G401 (cell line): ENCODE measurements at places on chromosomes 1 and 21. TPM values are rescaled to one million over a fixed set of nuclear protein-coding genes. Genes with fewer than 3 reads are reported as not detected.

DNA sequence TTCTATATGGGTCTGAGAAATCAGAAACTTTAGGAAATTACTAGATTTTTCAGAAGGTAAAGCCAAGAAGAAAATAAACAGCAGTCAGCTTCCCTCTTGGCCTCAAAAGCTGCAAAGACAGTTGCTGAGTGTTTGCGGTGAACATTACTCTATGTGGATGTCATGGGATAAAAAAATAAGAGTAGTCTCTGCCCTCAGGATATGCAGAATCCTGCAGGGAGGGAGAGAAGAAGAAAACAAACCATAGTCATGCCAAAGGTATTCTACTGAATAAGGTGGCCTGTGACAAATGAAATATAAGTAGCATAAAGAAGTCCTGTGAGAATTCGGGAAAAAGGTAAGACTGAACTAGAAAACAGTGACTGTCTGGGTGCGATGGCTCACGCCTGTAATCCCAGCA lies 19.0 kb downstream of the YARS1 start:
- no peak for DNase-seq

DNA sequence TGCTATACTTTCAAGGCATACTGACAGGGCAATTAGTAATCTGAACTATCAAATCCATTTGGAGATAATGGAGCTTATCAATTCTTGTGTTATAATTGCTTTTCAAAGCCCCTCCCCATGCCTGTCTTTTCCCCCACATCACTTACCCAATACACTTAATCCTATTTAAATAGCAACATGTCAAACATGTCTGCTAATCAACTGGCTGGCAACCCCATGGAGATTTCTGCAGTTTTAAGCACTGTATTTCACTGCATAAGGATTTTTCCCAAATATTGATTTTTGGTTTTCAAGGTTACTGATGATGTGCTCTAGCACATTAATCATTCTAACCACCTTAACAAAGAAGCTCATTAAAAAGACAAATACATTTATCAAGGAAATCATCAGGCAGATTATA lies 800.3 kb downstream of the PLA2G4A start:
- DNase-seq: no peak

- no peak for DNase-seq
Observed at GRCh38 chr1:2564815-2565374, 8.7 kb downstream of the TNFRSF14 start.

DNA sequence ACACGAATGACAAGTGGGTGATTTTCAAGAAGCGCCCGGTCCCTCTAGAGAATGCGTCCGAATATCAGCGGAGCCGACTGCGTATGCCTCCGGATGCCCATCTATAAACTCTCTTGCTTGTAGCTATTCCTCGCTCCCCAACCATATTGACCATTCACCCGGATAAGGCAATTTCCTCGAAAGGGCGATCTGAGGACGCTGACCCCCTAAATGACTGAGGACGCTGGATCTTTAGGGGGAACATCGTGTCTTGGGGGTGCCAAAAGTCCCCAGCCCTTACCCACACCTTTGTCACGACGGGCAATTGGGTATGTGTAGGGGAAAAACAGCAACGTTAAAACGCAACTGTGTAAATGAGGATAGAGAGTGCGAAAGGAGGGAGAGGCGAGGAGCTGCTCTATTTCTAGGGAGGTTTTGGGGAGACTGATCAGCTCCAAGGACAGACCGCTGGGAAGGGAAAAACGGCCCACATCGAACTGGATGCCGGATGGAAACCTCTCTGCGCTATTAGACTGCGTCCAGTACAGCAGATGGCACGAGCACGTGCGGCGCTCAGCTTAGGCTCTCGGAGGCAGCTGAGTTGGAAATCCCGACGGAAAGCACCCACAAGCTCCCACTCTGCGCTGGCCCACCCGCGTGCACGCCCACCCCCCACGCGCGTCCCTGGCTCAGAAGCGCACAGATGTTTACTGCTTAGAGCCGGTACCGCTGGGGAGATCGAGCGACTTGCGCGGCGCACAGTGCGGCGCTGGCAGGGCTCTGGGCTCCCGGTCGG lies 2.9 kb upstream of the PRRX1 start:
- no peak for DNase-seq

DNA sequence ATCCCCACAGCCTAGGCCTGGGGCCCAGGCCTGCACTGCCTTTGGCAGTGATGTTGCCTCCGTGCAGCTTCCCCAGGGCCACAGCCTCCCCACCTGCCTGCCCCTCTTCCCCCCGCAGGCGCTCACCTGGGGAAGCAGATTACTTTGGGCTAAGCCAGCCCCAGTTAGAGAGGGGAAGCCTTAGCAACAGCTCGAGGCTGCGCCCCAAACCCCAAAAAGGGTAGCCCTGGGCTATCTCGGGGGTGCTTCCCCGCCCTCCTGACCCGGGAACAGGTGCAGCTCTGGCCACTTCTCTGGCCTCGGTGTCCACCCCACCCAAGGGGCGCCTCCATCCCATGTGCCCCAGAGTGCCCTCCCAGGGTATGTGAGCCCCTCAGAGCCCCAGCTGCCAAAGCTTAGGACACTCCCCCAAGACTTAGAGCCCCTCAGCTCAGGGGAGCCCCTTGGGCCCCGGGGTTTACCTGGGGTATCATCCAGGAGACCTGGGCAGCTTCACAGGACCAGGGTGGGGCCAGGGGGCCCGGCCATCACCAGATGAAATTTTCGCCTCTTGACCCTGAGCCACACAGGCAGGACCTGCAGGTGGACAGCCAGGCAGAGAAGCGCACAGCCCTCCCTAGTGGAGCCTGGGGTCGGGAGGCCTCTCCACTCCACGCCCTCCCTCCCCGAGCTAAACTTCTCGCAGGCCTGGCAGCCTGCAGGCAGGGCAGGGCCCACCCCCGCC lies 3.3 kb upstream of the TTC34 start:
- no peak for DNase-seq

DNA sequence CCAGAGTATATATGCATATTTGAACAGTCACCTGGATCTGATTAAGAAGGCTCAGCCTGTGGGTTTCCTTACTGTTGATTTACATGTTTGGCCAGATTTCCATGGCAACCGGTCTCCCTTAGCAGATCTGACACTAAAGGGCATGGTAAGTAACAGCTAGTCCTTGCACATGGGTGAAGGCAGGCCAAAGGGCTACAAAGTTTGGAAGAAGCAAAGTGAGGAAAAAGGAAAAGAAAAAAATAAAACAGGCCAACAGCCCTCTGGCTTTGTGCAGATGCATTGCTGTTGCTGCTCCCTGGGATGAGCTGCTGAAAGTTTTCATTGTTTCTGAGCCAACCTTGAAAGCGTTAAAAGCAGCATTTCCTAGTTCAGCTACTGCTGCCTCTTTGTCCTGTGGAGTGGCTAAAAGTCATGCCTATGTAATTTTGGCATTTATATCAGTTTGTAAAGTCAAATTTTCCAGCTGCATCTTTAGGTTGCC lies 176.5 kb upstream of the HOOK1 start:
- DNase-seq: peak; percentile 4

DNA sequence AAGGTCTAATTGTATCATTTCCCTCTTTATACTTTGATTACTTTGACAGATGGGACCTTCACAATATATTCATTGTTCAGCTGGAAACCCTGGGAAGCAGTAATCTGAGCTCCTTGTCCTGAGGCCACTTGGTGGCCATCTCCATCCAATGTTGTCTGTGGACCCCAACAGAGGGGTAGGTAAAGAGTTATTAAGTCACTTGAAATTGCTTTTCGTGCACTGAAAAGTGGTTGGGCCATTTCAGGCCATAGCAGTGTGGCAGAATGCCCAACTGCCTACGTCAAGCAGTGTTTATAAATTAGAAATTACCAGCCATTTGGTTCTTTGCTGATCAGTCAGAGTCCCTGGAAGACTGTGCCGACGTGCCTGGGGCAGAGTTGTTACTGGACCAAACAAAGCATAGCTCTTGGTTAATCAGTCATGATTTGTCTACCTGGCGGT lies 308.3 kb upstream of the USP25 start:
- DNase-seq: no peak

DNA sequence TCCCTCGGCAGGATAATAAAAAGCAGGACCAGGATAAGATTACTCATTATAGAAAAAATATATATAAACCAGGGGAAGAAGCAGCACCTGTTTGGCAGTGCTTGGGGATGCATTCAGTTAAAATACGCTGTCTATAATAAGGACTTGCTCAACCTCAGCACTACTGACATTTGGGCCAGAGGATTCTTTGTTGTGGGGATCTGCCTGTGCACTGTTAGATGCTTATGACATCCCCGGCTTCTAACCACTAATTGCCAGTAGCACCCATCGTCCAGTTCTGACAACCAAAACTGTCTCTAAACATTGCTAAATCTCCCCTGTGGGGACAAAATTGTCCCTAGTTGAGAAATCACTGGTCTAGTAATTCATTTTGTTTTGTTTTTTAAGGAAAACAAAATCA lies 242.1 kb downstream of the SLC45A1 start:
- no peak for DNase-seq

DNA sequence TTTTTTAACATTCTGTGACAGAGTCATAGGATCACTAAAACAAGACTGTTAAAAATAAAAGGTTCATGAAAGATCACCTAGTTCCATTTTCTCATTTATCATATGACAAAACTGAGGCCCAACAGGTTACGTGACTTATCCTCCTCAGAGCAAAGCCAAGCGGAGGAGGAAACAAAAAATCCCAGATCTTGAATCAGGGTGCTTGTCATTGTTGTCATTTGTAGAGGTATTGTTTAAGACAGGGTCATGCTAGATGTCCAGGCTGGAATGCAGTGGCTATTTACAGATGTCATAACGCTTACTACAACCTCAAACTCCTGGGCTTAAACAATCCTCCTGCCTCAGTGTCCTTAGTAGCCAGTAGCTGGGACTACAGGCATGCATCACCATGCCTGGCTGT lies 293.2 kb downstream of the DSCAM start:
- DNase-seq: no peak

DNA sequence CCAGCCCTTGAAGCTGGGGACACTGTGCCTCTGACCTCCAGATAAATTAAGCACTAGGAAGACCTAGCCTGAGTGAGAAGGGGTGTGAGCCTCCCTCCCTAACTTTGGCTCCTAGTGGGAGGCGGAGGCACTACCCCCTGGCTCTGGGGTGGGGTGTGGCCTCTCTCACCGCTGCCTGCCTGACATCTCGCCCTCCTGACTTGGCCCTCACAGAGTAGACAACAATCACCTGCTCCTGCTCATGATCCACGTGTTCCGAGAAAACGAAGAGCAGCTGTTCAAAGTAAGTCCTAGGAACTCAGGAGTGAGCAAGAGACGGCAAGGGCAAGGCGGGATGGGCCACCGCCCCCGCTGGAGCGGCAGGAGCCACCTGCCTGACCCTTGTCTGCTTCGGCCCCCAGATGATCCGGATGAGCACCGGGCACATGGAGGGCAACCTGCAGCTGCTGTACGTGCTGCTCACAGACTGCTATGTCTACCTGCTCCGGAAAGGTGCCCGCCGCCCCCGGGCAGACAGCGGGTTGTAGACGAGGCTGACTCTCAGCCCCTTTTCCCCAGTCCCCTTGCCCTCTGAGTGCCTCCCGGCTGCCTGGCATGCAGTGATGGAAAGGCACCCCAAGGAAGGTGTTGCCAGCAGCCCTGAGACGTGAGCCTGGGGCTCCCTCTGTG lies 8.1 kb upstream of the SLC25A34 start:
- no peak for DNase-seq

- no peak for DNase-seq
Observed at GRCh38 chr21:14616380-14617039, 70.4 kb upstream of the SAMSN1 start.

DNA sequence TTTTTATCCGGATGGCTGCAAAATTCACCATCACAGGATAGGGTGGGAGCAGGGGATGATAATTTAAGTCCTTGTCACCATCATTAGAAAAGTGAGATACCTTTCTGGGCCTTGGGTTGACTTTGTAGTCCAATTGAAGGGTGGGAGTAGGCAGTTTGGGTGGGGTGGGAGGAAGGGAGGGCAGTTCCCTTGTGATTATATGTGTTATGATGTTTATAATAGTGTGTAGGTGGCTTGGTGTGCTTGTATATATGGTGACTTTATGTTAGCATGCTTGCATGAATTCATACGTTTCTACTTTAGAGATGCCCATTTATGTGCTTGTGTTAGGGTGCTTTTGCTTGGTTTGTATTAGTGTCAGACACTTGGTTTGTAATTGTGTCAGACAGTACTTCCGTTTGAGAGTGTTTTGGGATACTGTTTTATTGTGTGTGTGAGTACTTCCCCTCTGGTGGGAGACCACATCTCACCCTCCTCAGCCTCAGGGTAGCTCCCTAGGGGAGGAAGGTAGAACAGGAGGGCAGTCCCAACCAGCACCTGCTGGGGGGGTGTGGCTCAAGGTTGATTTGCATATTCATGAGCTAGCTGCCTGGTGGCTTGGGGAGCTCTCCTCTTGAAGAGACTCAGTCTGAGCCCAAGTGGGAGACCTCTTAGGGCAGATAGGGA lies 6.3 kb upstream of the POU3F1 start:
- no peak for DNase-seq

DNA sequence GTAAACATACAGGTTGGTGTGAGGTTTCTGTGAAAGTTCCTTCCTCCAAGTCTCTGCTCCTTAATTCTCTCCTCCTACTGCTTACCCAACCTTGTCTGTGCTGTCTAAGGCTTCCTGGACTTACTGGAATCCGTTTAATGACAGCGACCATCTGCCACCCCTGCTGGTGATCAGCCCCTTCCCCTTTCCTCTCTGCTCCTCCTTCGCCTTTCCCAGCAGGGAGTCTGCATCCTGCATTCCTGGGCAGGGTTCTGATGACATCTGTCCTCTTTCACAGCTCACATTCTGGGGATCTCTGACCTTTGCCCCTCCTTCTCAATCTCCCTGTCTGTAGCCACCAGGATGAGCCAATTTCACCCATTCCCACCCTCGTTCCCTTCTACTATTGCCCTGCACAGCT lies 66.5 kb downstream of the KIRREL1 start:
- DNase-seq: no peak

DNA sequence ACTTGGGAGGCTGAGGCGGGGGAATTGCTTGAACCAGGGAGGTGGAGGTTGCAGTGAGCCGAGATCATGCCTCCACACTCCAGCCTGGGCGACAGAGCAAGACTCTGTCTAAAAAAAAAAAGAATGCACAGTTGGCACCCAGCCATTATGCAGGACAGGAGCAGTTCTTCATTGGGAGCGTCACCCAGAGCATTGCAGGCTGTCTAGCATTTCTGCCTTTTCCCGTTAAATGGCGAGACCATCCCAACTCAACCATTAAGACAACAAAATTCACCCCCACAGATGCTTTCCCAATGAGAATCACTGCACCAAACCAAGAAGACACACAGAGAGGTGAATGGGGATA lies 105.8 kb downstream of the EDEM3 start:
- no peak for DNase-seq

- DNase-seq: peak; percentile 75
Observed at GRCh38 chr1:6343506-6344405, 49.8 kb downstream of the ACOT7 start.

CERS2 gene
- total RNA-seq: 38.3 and 68.8 TPM in 2 replicates

SLC30A2 gene
- 0.88 TPM in 1 of 2 replicates, not detected in the other for total RNA-seq

DISP1 gene
- total RNA-seq: 1.1 and 1.8 TPM in 2 replicates

TMEM82 gene
- not detected in 2 replicates for total RNA-seq

CA6 gene
- total RNA-seq: not detected in 2 replicates

LRRC38 gene
- total RNA-seq: not detected in 2 replicates

TCEA3 gene
- 0.95 and 1.0 TPM in 2 replicates for total RNA-seq

EMC1 gene
- total RNA-seq: 63.9 and 65.0 TPM in 2 replicates

LINGO4 gene
- not detected in 2 replicates for total RNA-seq

CAP1 gene
- total RNA-seq: 135 and 183 TPM in 2 replicates
